ENCODE measurements at places on chromosomes 11 and 22. TPM values are rescaled to one million over a fixed set of nuclear protein-coding genes. Genes with fewer than 3 reads are reported as not detected.

IZUMO1R gene
- total RNA-seq, result not detected

TSSK2 gene
- not detected for total RNA-seq

MEN1 gene
- total RNA-seq, result 37.1 TPM

SLC43A1 gene
- total RNA-seq, result 3.2 TPM

SPA17 gene
- total RNA-seq, result 5.0 TPM

TRAF6 gene
- 9.5 TPM for total RNA-seq

MYBPC3 gene
- not detected for total RNA-seq

NRIP3 gene
- total RNA-seq, result 9.0 TPM

CYTH4 gene
- total RNA-seq, result not detected

TMEM132A gene
- 26.7 TPM for total RNA-seq

LSP1 gene
- total RNA-seq, result not detected

IGF2 gene
- 0.97 TPM for total RNA-seq

KRTAP5-7 gene
- not detected for total RNA-seq

IGSF9B gene
- total RNA-seq, result 0.27 TPM

SLC22A9 gene
- total RNA-seq, result not detected

TMEM191B gene
- not detected for total RNA-seq

ARHGEF17 gene
- total RNA-seq, result 115 TPM

PMM1 gene
- total RNA-seq, result 66.3 TPM

SCGB1D2 gene
- total RNA-seq, result not detected

TP53I11 gene
- total RNA-seq, result 2.7 TPM

PAMR1 gene
- total RNA-seq, result 194 TPM

ART5 gene
- not detected for total RNA-seq

C1QTNF4 gene
- not detected for total RNA-seq

RNF215 gene
- total RNA-seq, result 18.6 TPM

RAC2 gene
- total RNA-seq, result 31.1 TPM

P2RY6 gene
- total RNA-seq, result 0.64 TPM

OOSP2 gene
- total RNA-seq, result not detected

HOATZ gene
- not detected for total RNA-seq

SCGB2A2 gene
- total RNA-seq, result not detected

CNGA4 gene
- total RNA-seq, result not detected

RFPL3 gene
- not detected for total RNA-seq

SERPING1 gene
- not detected for total RNA-seq

OR52H1 gene
- not detected for total RNA-seq

CRYBB3 gene
- not detected for total RNA-seq

ACER3 gene
- total RNA-seq, result 11.8 TPM

RHOD gene
- 13.0 TPM for total RNA-seq

TECTA gene
- total RNA-seq, result 0.16 TPM

DNAJB13 gene
- total RNA-seq, result 0.21 TPM

MAPK8IP1 gene
- total RNA-seq, result 10.0 TPM

OAF gene
- 149 TPM for total RNA-seq

MS4A3 gene
- total RNA-seq, result not detected

MS4A12 gene
- total RNA-seq, result not detected

ISX gene
- total RNA-seq, result not detected

FGF19 gene
- not detected for total RNA-seq

ABCG4 gene
- 0.10 TPM for total RNA-seq

C11orf42 gene
- total RNA-seq, result not detected
